ENCODE measurements at places on chromosomes 16 and 17. TPM values are rescaled to one million over a fixed set of nuclear protein-coding genes. Genes with fewer than 3 reads are reported as not detected.

The ACSM3 gene
- total RNA-seq, result 34.3 TPM

The TP53TG3F gene
- total RNA-seq, result not detected

The TNK1 gene
- total RNA-seq, result 5.8 TPM

The TRPV2 gene
- 86.5 TPM for total RNA-seq

The HSD17B1 gene
- 1.4 TPM for total RNA-seq

The ZNF385C gene
- total RNA-seq, result 0.78 TPM

The STXBP4 gene
- 12.0 TPM for total RNA-seq

The CACNG3 gene
- total RNA-seq, result not detected

The HOXB1 gene
- total RNA-seq, result not detected

The TMEM235 gene
- not detected for total RNA-seq
